CD4-positive, alpha-beta T cell treated with Interleukin-2 at 100 ng/mL for 4 hours (primary cell): ENCODE measurements at places on chromosomes 3 and 15.

DNA sequence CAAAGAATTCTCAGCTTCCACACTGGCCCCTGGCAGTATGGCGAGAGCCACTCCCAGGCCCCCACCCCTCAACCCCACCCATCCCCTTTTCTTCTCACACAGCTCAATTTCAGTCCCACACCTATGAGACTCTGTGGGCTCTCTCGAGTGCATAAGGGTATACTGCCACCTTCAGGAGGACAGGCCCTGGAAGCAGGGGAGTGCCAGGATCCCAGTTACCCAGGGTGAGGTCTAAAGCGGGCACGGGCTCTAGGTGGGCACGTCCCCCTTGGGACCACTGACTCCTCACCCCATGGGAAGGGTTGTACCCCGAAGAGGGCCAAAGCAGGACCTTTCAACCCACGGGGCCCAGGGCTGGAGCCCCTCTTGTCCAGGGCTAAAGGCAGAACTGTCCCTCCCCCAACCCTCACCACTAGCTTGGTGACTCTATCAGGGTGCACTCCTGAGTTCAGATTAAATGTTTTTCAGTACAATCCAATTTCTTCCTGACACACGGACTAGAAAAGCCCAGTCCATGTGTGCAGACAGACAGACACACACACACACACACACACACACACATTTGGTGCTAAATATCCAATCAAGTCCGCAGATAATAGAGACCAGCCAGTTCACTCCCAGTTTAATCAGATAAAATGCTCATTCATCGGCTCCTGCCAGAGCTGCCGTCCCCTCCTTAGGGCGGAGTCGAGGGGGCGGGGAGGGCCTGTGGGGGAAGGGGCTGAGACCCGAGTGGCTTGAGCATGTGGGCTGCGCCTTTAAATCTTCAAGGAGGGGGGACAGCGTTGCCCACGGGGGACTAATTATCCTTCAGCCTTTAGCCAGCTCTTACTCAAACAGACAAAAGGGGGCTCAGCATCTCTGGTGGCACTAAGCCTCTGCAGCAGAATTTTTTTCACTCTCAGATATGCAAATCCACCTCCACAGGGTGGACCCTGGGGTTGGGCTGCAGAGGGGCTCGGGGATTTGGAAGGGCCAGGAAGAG, 59.3 kb downstream of the CYP11A1 start:
- peak; percentile 13 for DNase-seq

DNA sequence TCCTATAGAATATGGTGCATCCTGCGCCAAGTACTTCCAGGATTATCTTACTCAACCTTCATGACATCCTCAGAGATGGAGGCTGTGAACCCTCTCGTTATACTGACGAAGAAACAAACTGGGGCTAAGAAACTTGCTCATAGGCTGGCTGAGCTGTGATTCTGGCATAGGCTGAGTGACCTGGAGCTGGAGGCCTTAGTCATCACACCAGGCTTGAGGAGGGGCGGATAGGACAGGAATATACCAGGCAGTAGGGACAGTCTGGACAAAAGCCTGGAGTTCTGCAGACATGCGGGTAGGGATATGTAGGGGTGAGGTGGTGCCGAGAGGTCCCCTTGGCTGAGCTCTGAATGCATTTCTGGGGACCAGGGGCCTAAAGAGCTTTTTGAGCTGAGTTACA, 18.1 kb downstream of the HEMK1 start:
- no peak for DNase-seq

GRCh38 chr3:129971351-129972052, 3.0 kb upstream of the TRH start:
- no peak for DNase-seq

GRCh38 chr3:12983319-12983718, 89.9 kb downstream of the IQSEC1 start:
- DNase-seq, result no peak

- no peak for DNase-seq
Observed at GRCh38 chr3:9736831-9737230, 5.3 kb downstream of the BRPF1 start.

DNA sequence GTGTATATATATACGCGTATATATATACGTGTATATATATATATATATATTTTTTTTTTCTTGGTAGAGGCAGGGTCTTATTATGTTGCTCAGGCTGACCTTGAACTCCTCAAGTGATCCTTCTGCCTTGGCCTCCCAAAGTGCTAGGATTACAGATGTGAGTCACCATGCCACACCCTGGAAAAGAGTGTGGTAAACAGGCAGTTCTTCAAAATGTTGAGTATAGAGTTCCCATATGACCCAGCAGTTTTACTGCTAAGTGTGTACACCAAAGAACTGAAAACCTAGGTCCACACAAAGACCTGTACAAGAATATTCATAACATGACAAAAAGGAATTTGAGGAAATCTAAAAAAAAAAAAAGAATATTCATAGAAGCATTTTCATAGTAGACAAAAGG, 71.8 kb upstream of the GCNT3 start:
- DNase-seq, result no peak

GRCh38 chr3:111774622-111775021, 84.4 kb upstream of the PHLDB2 start:
- no peak for DNase-seq

DNA sequence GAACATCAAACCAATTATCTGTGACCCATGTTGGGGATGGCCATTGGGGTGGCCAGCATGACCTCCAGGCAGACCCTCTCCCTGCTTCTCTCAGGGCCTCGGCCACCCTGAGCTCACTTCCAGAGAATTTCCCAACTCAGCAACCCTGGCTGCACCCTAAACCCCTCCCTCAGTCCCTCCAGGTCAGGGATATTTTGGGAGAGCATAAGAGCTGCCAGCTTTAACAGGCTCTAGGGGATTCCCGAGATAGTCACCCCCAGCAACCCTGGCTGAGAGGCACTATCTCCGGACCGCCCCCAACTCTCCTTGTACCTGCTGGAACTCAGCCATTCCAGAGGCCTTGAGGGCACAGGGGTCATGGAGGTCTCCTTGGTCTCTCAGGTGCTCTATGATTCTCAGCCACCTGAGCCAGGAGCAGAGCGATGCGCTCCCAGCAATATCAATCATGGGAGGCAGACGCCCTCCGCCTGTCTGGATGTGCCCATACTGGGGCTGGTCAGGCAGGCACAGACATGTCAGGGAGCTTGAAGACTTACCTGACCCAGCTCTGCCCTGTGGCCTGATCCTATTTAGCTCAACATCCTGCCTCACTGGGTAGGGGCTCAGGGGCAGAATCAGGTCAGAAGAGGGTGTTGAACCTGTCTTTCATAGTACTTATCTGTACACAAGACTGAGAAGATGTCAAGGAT, 34.9 kb upstream of the CILP start:
- DNase-seq, result no peak

DNA sequence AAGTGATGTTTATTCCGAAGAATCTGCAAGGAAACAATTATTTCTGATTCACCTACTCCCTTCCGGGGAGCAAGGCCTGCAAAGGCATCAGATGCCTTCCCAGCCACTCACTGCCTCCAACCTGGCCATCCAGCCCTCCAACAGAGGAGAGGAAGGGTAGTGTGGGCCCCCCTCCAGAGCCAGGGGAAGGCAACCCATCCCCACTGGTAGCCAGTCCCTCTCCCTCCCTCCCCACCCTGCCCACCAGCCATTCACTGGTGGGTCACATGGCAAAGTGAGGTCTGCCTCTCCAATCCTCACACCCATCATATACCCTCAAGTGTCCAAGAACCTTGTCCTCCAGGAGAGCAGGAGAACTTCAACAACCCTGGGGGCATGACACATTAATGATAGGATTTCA, 2.4 kb upstream of the VIPR1 start:
- no peak for DNase-seq

GRCh38 chr15:46778876-46779275, 938.4 kb upstream of the SEMA6D start:
- no peak for DNase-seq

- no peak for DNase-seq
Observed at GRCh38 chr15:93983526-93983925, 247.8 kb upstream of the MCTP2 start.

DNA sequence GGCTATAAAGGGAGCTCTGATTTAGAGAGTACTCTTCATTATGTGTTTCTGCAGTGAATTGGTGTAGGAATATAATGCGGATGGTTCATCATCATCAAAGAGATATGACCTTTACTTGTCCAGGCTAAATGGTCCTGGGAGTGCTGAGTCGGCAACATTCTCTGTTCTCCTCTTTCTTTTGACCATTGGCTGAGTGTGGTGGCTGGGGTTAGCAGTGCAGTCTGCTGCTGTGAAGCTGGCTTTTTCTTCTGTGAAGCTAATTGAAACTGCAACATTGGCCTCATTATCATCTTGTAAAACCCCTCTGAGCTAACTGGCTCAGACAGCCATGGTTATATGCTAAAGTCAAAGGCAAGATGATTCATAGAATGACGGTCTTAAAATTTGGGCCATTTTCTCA, 83.8 kb downstream of the THRB start:
- DNase-seq, result no peak

GRCh38 chr3:152656214-152656971, 178.5 kb upstream of the P2RY1 start:
- DNase-seq, result no peak

GRCh38 chr3:134810052-134810435, 15.0 kb downstream of the EPHB1 start:
- DNase-seq, result no peak

GRCh38 chr3:107524326-107524840, 1.6 kb downstream of the BBX start:
- peak; percentile 25 for DNase-seq

GRCh38 chr3:158405507-158405906, 165.5 kb upstream of the MLF1 start:
- DNase-seq, result no peak

DNA sequence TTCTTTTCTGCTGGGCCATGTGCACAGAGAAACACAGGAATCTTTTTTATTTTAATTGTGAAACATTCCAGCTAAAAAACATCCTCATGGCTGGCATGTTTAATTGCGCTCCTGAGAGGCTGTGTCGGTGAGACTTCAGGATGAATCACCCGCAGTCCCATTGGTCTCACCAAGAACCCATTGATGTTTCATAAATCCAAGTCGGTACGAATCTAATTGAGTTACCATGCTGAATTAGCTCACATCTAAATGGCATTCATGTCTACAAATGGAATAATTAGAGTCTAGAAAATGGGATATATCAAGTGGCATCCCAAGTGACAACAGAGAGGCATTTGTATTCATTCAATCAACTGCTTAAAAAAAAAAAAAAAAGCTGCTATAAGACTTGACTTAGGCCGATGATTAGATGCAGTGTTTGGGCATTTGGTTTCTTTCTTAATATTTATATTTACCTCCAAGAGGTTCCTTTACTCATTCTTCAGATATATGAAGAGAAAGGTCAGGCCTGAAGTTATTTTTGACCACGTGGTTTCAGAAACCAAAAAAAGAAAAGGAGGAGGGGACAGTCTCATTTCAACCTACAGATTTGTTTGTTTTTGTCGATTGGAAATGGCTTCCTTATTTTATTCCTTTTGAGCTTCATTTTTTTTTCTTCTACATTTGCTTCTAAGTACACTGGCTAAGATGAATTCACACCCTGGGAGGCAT, 79.1 kb upstream of the FOXB1 start:
- DNase-seq, result no peak

DNA sequence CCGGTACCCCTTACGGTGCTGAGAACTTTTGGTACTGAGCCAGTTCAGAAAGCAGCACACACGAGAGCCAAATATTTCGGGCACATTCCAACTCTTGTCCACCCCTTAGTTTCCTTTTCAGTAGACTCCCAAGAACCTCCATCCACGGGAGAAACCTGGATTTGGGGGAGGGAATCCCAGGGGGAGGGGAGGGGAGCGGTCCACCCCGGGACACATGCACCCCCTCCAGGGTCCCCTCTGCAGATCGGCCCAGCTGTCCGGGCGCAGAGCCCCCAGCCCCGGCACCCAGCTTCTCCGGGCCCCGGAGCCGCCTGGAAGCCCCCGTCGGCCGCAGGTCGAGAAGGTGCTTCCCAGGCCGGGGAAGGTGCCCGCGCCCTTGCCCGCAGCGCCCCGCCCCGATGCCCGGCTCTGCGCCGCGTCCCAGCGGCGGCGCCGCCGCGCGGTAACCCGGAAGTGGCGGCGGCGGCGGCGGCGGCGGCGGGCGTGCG, 455 bp upstream of the ABHD17C start:
- peak; percentile 8 for DNase-seq

- no peak for DNase-seq
Observed at GRCh38 chr3:183149915-183150750, 12.4 kb downstream of the LAMP3 start.

GRCh38 chr3:181717549-181718171, 5.9 kb downstream of the SOX2 start:
- DNase-seq, result no peak

DNA sequence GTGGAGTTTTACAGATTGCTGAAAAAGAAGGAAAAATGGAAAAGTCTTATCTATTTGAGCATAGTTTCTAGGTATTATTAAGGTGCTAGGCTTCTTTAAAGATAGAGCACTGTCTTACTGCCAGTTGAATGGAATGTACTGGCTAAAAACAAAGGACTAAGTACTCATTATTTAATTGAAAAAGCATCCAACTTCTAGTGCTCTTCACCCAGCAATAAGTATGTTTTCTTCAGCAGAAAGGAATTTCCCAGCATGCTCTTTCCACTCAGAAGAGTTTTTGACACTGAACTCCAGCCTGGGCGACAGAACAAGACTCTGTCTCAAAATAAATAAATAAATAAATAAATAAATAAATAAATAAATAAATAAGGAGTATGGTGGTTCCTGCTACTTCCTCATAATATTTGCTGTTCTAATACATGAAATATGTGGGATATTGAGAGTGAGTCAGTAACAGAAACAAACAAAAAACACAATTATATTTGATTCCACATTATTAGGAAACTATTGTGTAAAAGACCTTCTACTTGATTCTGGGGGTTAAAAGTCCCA, 70.6 kb downstream of the ATP13A4 start:
- DNase-seq, result no peak

DNA sequence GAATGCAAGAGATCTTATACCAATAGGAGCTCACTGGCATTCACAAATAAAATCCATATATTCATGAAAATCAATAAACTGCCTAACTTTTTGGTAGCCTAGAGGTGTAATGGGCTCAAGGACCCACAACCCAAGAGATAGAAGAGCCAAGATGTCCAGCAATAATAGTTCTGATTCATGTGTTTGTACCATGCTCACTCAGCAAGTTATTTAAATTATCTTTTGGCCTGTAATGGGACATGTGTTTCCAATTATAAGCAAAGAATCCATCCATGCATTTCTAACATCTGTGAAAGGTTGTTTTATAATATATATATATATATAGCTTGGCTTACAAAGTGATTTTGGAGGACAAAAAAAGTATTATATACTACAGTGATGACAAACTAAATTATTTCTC, 29.7 kb upstream of the SHC4 start:
- no peak for DNase-seq

GRCh38 chr3:66948838-66949237, 49.3 kb upstream of the KBTBD8 start:
- DNase-seq, result no peak

- no peak for DNase-seq
Observed at GRCh38 chr3:30289766-30290165, 316.6 kb upstream of the TGFBR2 start.

GRCh38 chr15:28184166-28184565, 85.1 kb upstream of the OCA2 start:
- DNase-seq, result no peak

GRCh38 chr3:188469228-188469885, 315.4 kb downstream of the LPP start:
- DNase-seq, result no peak

GRCh38 chr3:58092521-58092920, 84.3 kb downstream of the FLNB start:
- no peak for DNase-seq
